Left ventricle myocardium inferior (tissue), 1 donor: ENCODE measurements at places on chromosomes 13 and 19.

DNA sequence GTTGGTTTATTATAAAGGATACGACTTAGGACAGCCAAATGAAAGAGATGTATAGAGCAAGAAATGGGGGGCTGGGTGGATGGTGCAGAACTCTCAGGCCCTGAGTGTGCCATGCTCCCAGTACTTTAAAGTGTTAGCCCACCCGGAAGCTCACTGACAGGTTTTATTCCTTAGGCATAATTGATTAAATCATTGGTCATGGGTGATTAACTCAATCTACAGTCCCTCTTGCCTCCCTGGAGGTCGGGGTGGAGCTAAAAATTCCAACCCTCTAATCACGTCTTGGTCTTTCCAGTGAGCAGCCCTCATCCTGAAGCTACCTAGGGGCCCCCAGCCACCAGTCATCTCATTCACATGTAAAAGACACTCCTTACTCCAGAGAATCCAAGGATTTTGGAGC, 9.9 kb upstream of the LEUTX start:
- DNase-seq: no peak

- DNase-seq: no peak
Observed at GRCh38 chr13:53005626-53006025, 23.0 kb upstream of the OLFM4 start.

GRCh38 chr19:49894011-49894664, 2.5 kb downstream of the IL4I1 start:
- DNase-seq: no peak

GRCh38 chr19:17553256-17553655, 2.2 kb upstream of the COLGALT1 start:
- DNase-seq: peak; percentile 73

- no peak for DNase-seq
Observed at GRCh38 chr19:41528106-41528505, 47.9 kb upstream of the CEACAM21 start.

DNA sequence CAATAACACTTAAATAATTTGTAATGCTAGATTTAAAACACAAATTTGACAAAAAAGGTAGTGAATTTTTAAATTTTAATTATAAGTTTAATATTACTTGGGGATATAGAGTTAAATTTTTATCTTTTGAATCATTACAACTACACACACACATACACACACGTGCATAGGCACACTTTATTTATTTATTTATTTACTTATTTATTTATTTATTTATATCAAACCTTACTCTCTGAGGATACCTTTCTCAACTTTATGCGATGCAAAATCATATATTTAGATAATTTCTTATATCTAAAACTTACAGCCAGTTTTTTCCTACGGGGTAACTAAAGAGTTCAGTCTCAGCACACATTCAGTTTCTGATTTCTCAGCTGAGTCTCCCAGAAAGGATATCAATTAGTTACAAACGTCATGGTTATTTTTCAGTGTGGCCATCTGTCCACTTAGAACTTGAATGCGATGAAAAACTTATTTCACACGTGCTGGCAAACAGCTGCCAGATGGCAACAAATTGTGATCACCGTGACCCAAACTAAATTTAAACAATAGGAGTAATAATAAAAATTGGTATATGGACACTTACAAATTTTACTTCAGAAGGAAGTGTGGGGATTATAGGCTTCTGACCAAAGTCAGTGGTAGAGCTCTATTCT, 683.1 kb upstream of the PRR20A start:
- DNase-seq: no peak

- no peak for DNase-seq
Observed at GRCh38 chr19:39506944-39507714, 7.8 kb upstream of the SELENOV start.

DNA sequence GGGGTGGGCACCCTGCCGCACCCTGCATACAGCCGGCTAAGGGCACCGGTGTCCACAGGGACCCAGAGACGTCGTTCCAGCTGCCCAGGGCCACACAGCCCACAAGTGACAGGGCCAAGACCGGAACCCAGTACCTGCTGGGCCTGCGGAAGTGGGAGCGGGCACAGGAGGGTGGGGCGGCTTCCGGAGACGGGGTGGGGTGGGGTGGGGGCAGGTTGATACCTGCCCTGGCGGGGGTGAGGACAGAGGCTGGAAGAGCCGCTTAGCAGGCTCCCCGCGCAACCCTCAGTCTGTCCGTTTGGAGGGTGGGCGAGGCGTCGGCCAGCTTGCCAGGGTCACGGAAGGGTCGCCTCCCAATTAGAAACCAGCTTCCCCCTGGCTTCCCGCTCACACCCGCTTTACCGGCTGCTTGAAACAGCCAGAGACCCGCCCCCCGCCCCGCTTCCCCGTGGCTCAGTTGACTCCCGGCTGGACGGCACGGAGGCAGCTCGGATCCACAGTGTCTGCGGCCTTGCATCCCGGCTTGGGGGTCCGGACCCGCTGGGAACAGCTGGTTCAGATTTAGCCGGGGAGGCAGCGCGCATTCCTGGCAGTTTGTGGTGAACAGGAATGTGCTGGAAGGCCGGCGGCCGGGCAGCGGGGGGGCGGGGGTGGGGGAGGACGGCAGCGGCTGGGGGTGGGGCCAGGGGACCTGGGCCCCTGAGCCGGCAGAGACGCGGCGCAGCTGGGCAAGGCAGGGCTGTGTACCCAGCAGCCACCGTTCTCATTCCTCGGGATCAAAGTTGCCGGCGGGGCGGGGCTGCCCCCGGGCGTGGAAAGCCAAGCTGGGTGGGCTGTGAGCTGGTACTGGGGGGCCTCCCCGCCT, 1.9 kb downstream of the CNN2 start:
- DNase-seq: peak; percentile 61

DNA sequence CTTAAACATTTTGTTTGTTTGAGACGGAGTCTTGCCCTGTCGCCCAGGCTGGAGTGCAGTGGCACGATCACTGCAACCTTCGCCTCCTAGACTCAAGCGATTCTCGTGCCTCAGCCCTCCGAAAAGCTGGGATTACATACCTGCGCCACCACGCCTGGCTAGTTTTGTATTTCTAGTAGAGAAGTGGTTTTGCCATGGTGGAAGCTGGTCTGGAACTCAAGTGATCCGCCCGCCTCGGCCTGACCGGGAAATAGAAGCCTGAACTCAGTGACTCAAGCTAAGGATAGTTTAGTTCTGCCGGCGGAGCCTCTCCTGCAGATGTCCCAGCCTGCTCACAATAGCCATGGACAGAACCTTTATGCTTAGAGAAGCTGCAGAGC, 53.0 kb upstream of the ZNF254 start:
- peak; percentile 30 for DNase-seq

DNA sequence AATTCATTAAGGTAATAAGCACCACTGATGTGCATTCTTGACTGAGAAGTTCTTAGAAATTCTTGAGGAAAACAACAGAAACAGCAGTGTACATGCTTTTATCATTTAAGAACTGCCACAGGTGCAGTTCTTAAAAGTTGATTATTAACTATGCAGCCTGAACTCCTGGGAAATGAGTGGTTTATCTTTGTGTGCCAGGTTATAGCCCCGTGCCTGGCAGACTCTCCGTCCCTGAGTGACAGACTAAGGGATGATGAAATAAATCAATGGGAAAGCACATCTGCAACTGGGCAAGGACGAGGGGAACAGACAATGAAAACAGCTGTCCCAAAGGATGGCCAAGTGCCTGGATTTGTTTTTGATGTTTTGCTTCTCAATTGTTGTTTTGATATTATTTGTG, 84.4 kb upstream of the SPATA13 start:
- no peak for DNase-seq

DNA sequence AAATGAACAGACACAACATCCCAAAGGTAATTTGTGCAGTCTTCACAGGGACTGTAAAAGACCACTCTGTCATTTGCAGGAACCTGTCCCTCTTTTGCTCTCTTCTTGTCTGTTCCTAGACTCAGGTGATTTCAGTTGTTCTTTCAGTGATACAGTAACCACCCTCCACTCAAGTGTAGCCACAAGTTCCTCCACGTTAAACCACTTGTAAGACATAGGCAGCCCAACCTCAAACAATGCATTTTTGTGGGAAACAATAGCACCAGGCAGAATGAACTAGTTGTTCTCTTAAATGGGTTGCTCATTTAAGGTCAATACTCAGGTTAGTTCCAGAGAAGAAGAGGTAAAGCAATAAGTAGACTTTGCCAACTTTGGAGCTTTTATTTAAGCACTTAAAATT, 359.4 kb downstream of the MZT1 start:
- DNase-seq: no peak

DNA sequence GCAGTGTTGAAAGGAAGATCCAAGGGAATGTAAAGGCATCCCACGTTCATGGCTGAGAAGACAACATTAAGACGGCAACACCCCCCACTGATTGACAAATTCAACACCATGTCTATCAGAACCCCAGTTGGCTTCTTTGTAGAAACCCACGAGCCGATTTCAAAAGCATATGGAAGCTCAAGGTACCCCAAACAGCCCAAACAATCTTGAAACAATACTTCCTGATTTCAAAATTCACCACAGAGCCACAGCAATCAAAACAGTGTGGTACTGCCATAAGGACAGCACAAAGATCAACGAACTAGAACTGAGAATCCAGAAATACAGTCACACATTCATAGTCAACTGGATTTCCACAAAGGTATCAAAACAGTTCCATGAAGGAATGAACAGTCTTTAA, 6.2 kb downstream of the MIER2 start:
- no peak for DNase-seq

DNA sequence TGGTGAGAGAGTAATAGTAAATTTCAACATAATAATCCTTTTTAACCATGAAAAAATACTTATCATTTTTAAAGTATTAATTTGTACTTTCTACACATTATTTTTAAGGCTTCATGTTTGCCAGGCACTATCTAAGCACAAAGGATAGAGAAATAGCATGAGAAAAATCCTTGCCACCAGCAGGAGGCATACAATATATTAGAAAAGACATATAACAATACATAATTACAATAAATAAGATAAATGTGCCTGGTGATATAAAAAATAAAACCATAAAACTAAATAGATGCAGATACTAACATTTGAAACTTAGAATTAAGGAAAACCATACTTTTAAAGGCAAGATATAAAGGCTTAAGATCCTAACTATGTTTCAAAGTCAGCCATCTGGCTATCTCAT, 1256.4 kb downstream of the DIAPH3 start:
- no peak for DNase-seq

DNA sequence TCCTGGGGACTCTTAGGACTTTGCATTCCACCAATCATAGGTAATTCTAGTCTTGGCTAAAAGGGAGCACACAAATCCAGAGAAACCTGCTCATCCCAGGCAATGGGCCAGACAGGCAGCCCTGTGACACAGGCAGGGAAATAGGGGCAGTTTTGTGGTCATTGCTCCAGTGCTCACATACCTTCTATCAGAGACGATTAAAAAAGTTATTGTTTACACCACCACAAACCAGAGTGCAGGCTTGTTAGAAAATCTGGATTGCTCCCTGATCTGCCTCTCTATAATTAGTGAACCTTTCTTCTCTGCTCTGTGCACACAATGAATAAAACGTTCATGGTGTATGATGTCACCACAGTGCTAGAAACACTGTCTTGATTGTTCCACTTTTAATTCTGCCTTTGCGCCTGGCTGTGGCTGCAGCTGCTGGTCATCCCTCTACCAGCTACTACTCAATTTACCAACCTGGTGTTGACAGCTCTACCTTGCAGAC, 121.6 kb upstream of the SPATA13 start:
- DNase-seq: no peak

DNA sequence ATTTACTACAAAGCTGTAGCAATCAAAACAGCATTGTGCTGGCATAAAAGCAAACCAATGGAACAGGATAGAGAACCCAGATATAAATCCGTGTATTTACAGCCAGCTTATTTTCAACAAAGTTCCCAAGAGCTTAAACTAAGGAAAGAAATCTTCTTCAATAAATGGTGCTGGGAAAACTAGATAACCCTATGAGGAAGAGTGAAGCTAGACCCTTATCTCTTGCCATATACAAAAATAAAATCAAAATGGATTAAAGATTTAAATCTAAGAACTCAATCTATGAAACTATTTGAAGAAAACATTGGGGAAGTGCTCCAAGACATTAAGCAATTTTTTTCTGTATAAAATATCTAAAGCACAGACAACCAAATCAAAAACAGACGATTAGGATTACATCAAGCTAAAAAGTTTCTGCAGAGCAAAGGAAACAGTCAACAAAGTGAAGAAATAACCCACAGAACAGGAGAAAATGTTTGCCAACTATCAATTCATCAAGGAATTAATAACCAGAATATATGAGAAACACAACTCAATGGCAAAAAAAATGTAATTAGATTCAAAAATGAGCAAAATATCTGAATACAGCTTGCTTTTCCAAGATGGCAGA, 480.7 kb downstream of the LMO7 start:
- no peak for DNase-seq

- DNase-seq: peak; percentile 69
Observed at GRCh38 chr19:49677901-49678674, 1.0 kb downstream of the PRMT1 start.

DNA sequence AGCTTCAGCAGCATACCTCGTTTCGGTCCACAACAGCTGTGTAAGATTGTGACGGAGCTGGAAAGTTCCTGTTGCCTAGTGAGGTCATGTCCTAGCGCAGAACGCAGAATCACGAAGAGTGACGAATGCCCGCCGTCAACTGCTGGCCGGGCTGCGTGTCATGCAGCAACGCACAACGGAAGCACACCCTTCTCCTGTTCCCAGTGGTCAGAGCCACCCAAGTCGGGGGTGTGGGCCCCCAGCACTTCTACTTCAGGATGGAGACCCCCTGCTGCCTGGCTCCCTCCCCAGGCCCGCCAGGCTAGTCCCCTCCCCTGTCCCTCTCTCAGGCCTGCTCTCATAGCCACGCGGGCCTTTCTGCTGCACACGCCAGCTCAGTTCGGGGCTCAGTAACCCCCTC, 25.9 kb downstream of the C2CD4C start:
- no peak for DNase-seq
